ENCODE measurements at places on chromosomes 4 and X.
A peak's percentile ranks its signal among the peaks of the same experiment; 100 is the strongest.

DNA sequence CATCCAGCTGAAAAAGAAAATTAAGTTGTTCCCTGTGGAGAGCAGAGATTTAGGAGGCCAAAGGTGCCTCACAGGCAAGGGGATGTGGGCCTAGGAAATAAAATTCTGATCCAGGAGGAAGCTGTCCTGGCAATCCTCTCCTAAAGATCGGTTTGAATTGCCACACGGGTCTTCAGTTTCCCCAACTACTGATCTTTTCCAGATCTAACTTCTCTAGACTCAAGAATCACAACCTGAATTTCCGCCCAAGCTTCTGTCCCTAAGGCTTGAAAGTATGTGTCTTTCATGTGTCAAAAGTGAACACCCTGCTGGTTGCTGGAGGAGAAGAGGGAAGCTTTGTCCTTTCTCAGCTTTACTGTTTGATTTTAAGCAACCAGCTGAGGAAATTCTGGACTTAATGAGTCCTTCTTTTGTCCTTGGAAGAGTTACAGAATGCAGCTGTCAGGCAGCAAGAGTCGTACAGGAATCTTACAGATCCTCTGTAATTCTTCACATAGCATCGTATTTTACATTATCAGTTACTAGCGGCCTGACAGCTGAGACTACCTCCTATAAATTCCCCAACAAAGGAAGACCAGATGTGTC, 93.8 kb downstream of the INPP4B start:
- DNase-seq = no peak

- no peak for DNase-seq
Observed at GRCh38 chr4:83454686-83455085, 937 bp downstream of the HELQ start.

DNA sequence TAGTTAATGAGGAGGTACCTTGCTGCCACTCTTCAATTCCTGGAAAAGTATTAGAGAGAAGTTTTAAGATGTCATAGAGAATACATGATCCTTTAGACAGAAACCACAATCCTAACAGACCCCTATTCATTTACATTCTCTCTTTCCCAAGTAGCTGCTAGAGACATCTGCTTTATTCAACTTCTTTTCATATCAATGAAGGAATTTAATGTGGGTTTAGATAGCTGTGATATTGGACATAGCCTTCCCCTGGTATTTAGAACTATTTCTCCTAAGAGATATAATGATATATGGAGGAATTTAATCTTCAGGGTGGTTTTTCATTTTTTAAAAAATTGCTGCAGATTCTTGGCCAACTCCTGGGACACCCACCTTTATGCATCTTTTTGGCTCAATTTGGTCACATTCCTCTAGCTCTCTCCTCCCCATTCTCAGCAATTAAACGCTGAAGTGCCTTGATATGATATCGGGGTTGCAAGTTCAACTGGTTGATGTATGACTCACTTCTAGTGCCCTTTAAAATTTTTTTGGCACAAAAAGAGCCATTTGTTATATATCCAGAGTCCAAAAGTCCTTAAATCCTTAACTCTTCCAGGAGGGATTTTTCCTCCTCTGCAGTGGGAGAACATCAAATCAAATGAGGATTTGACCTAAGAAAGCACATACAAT, 57.6 kb downstream of the DOCK11 start:
- no peak for DNase-seq

- DNase-seq = no peak
Observed at GRCh38 chr4:128916832-128917231, 107.3 kb downstream of the JADE1 start.

DNA sequence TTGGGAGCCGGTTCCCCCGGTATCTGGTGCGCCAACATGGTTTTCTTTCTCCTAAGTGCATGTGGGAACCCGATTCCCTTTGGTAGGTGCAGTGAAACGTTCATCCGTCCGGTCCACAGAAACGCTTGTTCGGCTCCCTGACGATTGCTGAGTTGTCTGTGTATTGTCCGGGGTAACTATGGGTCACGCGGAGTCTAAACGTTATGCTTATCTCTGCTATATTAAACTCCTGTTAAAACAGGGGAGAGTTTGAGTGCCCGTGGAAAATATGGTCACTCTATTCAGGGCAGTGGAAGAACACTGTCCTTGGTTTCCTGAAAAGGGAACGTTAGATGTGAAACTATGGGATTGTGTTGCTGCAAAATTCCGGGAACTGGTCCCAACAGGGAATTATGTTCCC, 32.4 kb upstream of the MGST2 start:
- no peak for DNase-seq

DNA sequence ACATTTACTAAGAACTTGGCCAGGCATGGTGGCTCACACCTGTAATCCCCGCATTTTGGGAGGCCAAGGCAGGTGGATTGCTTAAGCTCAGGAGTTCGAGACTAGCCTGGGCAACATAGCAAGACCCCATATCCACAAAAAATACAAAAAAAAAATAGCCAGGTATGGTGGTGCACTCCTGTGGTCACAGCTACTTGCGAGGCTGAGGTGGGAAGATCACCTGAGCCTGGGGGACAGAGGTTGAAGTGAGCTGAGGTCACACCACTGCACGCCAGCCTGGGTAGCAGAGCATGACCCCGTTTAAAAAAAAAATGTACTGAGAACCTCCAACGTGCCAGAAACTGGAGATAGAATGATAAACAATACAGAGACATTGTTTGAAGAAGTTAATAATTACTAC, 8.0 kb downstream of the OPRPN start:
- no peak for DNase-seq

DNA sequence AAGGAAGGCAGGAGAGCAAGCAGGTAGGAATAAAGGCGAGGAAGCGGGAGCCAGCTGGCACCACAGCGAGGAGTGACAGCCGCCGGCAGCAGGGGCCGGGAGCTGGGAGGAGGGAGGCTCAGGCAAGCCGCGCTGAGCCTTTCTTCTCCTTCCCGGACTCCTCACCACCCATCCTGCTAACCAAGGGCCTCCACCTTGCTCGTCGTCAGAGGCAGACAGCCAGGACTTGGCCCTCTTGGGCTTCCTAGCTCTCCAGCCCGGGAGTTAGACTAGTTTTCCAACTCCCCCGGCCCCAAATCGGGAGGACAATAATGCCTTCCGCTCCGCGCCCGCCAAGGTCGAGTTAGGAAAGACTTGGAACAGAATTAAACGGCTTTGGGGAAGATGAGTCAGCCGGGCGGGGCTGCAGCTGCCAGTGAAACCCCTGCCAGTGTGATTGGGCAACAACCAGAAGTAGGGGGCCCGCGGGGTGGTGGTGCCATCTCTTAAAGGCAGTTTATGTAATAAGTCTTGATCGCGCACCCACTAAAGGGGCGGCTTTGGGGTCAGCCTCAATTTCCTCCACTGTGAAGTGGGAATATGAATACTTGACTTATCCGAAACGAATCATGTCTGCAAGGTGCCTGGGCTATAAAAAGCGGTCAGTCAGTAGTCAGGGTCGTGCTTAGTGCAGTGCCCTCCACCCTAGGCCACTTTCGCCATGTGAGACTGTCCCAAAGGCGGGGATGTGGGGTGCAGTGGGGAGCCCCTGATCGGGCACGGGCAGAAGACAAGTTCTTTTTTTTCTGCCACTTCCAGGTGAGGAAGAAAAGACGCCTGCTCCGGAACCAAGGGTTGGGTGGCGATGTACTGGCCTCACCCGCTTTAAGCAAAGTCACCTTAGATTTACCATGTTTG, 6.7 kb upstream of the HSD17B10 start:
- peak; percentile 48 for DNase-seq

DNA sequence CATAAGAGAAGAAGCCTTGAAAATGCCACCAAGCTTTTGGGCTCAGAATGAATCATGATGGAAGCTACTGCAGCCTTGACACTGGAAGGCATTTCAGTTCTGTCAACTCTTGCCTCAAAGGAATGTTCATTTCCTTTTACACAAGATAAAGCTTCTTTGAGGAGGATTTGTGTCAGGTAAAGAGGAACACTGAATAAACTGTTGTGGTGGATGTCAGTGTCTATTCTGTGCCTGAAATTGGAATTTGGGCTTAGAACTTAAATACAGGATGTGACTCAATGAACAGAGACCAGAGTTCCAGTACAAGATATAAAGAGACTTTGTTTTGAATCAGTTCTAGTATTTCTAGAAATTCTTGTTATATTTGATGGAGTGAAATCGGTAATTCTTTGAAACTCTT, 313.2 kb downstream of the PACRGL start:
- no peak for DNase-seq

GRCh38 chrX:9909254-9909653, 57.9 kb upstream of the CLDN34 start:
- DNase-seq = no peak

DNA sequence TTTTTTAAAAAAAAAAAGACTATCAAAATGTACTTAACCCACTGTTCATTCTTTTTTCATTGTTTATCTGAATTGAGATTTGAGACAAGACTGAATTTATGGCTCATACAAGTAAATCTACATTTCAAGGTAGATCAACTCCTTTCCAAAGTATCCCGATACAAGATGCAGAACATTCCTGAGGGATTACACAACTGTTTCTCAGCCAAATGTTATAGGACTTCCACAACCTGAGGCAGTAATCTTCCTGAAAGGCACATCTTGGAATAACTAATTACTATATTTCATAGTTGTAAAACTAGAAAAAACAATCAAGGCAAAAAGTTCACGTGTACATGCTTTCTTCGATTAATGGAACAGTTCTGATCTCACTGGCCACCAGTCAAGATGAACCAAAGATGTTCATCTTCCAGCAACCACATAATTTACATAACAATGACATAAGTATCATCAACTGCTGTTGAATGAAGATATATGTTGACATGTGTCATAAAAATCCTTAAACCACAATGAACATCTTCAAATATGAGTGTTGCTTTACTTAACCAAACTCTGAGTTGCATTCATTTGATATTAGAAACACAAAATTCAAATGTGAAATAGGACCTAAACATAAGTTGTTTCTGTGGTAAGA, 225.2 kb upstream of the DKK2 start:
- no peak for DNase-seq

DNA sequence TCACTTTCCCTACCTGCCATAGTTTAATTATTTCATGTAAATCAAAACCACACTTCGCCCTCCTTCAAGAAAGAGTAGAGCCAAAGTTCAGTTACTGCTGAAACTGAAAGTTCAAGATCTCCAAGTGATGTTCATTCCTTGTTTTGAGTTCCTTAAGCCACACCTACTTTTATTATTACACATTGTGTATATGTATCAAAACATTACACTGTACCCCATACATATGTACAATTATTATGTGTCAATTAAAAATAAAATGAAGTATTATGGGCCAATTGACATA, 892.3 kb upstream of the NDST4 start:
- DNase-seq = no peak

GRCh38 chr4:189261475-189261874, 679.2 kb upstream of the FRG1 start:
- no peak for DNase-seq

DNA sequence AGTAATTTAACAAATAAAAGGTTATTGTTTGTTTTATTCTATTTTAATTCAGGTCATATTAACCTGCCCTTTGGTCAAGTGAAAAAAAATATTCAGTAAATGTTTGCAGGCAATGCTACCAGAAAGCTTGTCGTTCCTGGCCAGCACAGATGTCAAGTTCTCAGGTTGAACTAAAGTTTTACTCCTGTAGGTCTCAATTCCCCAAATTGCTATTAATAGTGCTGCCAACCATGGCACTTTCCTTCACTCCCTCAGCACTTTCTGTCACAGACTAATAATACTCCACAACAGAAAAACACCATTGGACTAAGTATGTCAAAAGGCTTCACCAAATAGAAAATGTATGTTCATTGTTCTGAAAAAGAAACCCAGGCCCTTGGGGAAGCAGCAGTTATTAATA, 79.2 kb upstream of the C4orf54 start:
- DNase-seq = no peak

GRCh38 chr4:4560136-4560535, 18.3 kb upstream of the STX18 start:
- DNase-seq = no peak

- no peak for DNase-seq
Observed at GRCh38 chr4:119932277-119932676, 134.4 kb downstream of the MAD2L1 start.

GRCh38 chr4:12902735-12903134, 581.4 kb downstream of the RAB28 start:
- no peak for DNase-seq

DNA sequence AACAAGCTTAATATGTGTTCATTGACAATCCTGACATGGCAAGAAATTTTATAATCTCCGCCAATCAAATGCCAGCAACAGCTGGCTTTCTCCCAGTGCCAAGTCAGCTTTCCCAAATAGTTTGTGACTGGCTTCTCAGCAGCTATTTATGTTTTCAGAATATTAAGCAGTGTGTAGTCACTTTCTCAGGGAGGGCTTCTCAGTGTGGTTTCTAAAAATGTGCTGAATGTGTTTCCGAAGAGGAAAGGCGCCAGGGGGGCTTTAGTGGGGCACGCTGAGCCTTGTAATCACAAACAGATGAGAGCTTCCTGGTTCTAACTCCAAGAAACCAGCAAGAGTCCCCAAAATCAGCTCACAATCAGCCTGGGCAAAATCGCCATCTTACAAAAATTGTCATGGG, 258.7 kb upstream of the CPEB2 start:
- no peak for DNase-seq

- DNase-seq = no peak
Observed at GRCh38 chr4:21555083-21555482, 393.5 kb downstream of the KCNIP4 start.

DNA sequence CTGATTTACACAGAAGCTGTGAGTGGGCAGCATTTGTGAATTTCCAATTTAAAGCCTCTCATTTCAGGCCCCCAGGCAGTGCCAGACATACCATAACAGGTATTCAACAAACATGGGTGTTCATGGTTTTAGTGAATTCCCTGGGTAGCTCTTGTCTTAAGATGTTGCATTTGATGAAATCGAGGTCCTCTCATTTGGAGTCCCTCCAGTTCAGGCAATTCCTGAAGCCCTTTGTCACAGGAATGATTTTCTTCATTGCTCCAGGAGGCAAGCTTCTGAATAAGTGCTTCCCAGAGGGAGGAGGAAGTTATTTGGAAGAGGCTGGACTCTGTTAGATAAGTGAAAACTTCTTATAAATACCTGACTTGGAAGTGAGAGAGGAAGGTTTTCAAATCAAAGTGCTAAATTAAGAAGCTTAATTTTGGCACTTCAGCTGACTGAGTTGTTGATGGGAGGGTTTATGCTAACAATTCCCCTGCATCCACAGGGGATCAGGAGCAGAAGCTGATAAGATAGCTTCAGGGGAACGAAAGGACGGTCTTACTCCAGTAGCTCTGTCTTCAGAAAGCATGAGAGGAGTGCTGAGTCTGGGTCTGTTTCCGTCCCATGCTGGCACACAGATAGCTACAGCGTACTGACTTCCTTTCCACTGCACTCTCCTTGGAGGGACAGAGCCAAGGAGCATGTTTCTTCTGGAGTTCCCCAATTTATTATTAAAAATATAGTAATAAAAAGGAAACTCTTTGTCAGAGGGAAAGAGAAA, 543.1 kb downstream of the GBA3 start:
- no peak for DNase-seq
